Stimulated activated memory B cell treated with anti-CD40 and anti-IgM and Interleukin-4, amounts not matched to agents 10 μg/mL and 1 μg/mL and 100 μg/mL, for 72 hours (primary cell): ENCODE measurements at places on chromosomes 2 and 18.

GRCh38 chr2:199734651-199735050 lies 116.3 kb downstream of the FTCDNL1 start:
- ATAC-seq: no peak

DNA sequence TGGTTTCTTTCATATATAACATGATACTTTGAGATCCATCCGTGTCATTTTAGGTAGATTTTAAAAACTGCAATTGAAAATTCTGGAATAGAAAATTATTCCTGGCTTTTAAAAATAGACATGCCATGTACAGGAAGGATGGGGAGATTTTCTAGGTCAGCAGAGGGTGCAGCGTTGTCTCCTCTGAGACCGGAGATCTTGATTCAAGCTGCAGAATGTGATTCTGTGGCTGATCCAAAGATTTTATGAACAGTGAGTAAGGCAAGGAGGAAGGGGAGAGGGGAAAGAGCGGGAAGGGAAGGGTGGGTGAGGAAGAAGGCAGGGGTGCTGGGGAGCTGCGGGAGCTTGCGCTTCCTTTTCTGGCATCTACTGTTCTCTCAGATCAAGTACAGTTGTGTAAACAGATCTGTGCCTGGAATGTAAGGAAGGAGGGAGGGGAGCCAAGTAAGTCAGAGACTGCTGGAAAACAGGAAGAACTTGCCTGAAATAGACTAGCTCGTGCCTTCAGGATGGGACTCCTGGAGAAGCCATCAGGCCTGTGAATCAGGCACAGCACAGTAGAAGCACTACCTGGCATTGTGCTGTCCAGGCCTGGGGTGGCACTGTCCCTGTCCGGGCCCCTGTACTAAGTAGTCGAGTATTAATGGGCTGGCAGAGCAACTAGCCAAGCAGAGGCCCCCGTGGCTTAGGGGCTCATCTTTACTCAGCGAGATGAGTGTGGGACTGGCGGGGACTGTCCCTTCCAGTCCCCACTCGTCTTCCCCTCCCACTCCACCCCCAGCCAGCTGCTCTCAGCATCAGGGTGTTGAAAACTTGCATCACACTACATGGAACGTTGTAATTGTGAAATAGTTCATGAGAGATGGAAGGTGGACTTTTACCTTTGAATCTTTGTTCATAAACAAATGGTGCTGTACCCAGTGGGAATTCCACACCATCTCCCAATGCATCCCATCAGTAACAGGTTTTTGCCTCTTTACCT lies 163.5 kb downstream of the UXS1 start:
- peak; percentile 76 for ATAC-seq

DNA sequence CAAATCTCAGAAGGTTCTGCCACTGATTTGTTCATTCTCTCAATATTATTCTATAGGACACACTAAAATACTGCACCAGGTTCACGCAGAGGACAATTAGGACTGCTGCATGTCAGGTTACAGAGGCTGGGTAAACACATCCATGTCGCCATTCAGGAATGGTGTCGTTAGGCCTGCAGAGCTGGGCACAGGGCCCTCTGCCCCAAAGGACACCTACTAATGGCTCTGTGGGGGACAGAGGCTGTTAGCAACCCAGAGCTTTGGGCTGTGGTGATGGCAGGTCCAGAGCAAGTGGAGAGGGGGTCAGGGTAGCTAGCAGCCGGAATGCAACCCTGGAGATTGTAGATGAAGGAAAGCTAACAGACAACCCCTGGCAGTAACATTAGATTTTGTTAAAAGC lies 115.9 kb downstream of the TTC32 start:
- ATAC-seq: no peak

- ATAC-seq: no peak
Observed at GRCh38 chr2:102708847-102709559, 52.8 kb upstream of the TMEM182 start.

DNA sequence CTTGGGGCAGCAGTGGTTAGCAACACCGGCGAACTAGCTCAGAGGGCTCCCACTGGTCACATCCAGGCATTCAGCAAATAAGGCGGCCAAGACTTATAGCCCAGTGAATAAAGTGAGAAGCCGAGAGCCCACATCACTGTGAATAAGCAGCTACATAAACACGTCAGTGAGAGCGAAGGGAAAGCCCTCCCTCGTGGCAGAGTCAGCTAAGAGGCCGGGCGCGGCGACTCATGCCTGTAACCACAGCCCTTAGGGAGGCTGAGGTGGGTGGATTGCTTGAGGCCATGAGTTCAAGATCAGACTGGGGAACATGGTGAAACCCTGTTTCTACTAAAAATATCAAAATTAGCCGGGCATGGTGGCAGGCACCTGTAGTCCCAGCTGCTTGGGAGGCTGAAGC lies 5.2 kb downstream of the D2HGDH start:
- ATAC-seq: peak; percentile 59

DNA sequence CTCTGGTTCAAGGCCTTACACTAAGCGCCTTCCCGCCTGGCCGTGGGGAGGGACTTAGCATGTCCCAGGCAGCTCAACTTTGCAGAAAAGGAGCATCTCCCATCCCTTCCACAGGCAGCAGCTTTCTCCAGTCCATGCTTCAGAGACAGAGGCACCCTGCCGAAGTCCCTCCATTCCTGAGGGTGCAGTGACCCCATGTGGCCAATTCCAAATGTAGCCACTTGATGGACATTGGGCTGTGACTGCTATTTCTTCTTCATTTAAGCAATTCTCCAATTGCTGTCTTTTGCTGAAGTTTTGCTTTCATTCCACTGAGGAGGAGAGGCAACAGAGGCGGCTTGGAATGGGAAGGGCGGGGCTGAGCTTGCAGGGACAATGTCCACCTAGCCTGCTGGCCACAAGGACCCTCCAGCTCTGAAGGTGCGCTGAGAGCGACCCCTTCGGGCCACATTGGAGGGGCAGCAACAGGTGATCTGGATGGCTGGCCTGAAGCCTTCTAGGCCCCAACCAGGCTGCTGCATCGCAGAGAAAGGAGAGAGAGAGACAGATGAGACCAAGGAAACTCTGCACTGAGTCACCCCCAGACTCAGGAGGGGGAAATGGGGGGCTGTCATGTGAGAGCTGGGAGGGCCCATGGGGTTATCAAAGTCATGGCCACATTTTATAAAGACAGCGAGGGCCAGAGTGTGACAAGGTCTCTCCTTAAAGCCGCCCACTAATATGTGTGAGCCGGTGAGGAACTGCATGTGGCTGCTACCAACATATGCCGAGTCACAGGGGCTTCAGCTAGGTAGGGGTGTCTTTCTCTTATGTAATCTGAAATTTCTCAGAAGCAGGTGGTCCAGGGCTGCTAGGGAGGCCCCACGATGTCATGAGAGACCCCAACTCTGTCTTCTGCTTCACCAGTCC lies 61.3 kb downstream of the LONRF2 start:
- ATAC-seq: peak; percentile 79

DNA sequence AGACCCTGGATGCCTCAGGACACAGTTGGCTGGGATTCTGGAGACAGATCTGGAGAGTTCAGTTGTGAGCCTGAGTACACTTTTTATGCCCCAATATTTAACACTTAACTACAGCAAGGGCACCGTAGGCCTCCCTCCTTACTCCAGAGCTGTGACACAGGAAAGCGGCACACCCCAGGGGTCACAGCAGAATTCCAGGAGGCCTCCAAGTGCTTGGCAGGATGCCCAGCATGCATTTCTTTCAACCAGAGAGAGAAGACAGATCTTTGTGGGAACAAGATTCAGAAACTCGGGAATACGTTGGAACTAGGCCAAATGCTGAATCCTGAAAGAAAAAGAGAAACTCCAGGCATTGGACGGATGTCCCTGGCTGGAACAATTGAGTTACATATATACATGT lies 199.2 kb upstream of the NT5C1B start:
- ATAC-seq: no peak

DNA sequence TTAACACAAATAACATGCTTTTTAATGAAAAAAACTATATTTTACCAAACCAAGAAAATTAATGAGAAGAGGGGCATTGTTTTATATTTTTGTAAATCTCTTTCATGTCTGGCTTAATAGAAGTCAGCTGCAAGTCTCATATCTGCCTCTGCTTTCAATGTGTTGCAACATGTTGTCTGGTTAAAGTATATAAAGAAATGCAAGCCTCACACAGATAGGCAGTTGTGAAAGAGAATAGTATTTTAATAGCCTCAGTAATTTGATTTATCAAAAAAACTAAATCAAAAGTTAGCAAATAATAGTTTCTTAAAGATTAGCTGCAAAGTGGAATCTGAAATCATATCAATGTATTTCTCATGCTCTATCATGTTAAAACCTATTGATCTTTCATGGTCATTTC lies 52.9 kb upstream of the NCOA1 start:
- ATAC-seq: no peak

- no peak for ATAC-seq
Observed at GRCh38 chr2:168357797-168358472, 98.1 kb upstream of the CERS6 start.

DNA sequence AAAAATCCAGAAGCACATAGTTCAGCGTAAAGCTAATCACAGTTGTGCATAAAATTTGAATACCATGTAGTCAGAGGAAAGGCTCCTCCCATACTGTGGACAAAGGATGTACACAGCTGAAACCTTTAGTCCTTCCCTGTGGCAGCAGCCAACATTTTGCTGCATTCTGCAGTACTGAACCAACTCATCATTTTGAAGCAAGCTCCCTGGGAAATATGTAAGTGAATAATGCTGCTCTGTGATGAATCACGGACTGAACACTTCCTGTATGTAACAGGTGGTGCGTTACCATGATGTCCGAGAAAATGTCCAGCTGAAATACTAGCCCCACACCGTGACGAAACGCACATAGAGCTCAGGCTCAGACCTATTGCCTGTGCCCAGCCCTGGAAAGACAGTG lies 421.1 kb upstream of the RAB12 start:
- no peak for ATAC-seq

DNA sequence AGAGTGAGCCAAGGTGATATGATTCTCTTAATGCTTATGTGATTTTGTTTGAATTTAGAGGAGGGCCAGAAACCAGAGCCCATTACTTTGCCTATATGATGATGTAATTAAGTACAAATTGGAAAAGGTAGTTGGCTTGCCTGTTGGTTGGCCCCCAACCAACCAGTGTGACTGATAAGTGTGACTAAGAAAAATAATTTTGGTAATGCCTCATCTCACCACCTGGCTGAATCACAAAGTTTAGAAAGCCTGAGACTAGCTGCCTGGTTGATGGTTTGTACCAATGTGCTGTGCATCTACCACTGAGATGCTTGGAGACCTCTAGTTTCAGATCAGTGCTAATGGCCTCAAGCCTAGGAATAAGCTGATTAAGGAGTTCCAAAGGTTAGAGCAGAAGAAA lies 338.7 kb downstream of the CDH2 start:
- ATAC-seq: no peak

DNA sequence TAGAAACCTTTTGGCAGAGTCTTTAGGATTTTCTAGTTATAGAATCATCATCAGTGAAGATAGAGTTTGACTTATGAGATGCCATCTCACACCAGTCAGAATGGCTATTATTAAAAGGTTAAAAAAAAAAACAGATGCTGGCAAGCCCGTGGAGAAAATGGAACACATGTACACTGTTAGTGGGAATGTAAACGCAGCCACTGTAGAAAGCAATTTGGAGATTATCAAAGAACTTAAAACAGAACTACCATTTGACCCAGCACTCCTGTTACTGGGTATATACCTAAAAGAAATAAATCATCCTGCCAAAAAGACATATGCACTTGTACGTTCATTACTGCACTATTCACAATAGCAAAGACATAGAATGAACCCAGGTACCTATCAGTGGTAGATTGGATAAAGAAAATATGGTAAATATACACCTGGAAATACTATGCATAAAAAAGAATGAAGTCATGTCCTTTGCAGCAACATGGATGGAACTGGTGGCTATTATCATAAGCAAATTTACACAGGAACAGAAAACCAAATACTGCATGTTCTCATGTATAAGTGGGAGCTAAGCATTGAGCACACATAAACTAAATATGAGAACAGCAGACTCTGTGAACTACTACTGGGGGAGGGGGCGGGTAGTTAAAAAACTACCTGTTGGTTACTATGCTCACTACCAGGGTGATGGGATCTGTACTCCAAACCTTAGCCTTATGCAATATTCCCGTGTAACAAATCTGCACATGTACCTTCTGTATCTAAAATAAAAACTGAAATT lies 279.0 kb downstream of the KIAA1328 start:
- no peak for ATAC-seq

GRCh38 chr2:16172324-16173175 lies 232.2 kb downstream of the MYCN start:
- no peak for ATAC-seq

DNA sequence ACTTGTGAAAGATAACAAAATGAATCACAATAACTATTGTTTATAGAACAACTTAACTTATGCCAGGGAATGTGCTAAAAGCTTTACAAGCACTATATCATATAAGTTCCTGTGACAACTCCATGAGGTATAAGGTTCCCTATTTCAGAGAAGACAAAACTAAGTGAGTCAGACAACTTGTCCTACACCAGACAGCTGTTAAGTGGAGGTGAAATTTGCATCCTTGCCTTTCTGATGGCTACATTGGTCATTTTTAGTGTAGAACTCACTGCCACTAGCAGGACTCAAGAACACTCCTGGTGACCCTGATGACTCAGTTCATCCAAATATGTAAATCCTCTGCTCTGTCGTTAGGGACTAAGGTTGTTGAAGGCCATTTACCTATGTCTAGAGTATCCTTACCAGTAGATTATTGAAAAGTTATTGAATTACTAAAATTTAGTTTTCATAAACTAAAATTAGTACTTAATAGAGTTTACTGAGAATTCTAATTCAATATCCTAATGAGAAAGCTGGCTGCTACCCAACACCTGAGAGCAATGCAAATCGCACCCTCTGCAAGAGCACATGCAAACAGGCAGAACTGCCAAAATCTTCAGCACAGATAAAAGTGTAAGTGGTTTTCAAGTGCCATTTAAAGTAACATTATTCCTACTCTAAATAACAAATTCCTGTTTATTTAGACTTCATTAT lies 636.2 kb downstream of the NRXN1 start:
- no peak for ATAC-seq

GRCh38 chr2:103977668-103978067 lies 876.2 kb upstream of the POU3F3 start:
- ATAC-seq: no peak

- ATAC-seq: no peak
Observed at GRCh38 chr2:230904856-230905447, 20.1 kb downstream of the GPR55 start.

DNA sequence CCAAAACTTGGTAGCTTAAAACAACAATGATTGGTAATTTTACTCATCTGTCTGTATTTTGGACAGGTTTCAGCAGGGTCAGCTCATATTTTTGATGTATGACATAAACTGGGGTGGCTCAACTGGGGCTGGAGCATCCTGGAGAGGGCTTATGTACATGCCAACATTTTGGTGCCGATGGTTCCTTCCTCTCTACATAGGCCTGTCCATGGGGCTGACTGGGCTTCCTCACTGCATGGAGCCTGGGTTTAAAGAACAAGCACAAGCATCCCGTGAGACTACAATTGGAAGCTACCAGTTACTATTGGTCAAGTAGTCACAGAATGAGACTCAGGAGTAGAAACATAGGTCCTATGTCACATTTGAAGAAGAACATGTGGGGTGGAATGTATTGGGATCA lies 95.0 kb downstream of the DDX1 start:
- no peak for ATAC-seq

DNA sequence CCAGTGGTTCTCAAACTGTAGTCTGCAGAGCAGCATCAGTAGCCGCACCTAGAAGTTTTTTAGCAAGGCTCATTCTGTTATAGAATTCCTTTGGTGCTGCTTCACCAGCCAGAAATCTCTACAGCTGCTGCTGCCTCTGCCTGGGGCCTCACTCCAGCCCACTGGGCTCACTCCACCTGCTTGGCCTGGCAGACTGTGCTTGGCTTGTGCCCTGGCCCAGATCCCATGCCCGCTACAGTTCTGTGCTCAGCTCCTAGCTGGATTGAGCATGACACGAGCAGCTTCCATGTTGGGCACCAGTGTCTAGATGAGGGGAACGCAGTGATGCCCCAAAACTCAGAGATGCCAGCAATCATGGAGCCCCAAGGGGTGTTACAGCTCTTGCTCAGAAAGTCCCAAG lies 22.6 kb downstream of the MAPK4 start:
- no peak for ATAC-seq
